Cortex of kidney (tissue), 1 donor: ENCODE measurements at places on chromosomes 7 and 10.

- no peak for DNase-seq
These were observed 9.4 kb downstream of the ARPC1B start for GRCh38 chr7:99383791-99384370.

DNA sequence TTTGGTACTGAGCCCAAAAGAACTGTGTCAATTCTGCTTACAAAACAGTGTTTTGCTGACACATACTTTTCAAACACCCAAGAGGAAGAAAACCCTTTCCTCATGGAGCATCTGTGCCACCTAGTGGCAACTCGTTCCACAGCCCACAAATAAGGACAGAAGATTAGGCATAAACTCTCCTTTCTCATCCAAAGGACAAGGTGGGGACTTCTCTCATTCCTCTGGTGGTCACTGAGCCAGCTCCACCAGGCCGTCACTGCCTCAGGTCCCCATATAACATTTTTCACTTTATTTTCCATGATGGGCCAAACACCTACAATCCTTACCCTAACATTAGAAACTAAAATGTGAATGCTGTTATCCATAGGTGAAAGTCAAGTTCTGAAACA, 76.9 kb downstream of the RNF216 start:
- no peak for DNase-seq

DNA sequence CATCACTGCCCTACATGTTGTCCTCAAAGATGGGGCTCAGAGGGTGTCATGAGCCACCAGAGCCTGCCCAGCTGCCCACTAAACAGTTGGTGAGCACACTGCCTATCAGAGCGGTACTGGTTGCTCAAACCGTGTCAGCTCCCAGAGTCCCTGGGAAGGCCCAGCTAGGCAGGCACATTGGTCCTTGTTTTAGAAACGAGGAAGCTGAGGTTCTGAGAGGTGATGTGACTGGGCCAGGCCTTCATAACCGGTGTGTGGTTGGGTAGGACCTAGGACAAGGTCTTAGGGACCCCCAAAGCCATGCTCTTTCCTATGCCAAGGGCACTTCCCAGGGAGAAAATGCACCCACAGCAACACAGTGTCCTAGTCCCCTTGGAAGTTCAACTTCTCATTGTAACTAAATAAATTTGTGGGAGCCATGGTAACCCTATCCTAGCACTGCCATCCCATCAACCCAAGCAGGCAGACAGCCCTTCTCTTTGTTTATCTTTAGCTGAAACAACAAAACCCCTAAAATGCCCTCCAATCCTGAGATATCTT, 174.7 kb upstream of the PDE1C start:
- no peak for DNase-seq

DNA sequence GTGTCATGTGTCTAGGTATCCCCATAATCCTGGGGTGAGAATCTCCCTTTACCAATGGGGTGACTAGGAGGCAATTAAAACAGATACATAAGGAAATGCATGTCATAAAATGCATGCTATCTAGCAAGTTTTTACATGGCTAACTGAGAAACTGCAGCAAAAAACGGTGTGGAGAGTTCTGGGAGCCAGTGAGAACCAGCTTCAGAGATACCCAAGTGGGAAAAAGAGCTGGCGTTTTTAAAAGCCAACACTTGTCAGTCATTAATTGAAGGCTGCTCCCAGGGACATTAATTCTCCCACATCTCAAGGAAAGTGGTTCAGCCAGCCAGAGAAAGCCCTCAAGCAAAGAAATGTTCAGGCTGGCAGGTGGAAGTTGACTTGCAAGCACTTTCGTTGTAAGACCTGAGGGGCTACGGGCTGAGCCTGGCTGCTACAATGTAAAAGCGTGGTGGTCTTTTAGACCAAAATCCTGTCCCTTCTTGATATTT, 28.1 kb downstream of the ST8SIA6 start:
- DNase-seq: no peak

GRCh38 chr10:102468683-102469082, 17.3 kb upstream of the C10orf95 start:
- DNase-seq: no peak

- no peak for DNase-seq
These were observed 339.8 kb downstream of the FRMD4A start for GRCh38 chr10:13990946-13991345.

- no peak for DNase-seq
These were observed 53.0 kb upstream of the HGF start for GRCh38 chr7:81822811-81823210.

DNA sequence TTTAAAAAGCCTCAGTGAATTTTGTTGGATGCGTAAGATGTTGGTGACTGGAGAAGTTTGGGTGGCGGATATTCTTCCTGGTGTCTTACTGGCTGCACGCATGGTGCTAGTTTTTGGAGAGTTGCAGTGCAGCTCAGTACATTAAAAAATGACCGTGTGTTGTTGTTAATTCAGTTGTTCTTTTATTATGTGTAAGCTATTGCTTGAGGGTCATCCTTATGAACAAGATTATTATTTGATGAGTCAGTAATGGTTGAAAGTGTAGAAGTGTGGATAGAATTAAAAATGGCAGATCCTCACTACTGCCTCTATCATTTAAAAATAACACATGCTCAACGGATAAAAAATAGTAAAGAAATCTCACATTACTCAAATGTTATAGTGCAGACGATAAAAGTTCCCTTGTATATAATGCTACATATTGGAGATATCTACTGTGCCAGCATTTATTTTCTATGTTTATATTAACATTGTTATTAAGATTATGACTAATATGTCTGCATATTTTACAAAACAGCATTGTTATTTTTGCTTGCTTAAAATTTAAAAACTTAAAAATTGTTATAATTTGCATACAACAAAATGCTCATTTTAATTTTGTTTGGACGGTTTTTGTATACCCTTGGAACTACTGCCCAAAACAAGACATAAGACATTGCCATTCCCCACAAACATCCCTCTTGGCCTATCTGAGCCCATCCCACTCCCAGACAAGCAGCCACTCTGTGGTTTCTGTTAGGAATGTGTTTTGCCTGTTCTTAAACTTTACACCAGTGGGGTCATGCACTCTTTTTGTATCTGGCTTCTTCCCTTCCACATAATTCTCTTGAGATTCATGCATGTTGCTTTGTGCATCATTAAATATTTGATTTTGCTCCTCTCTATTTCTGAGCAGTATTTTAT, 142.0 kb downstream of the DOCK1 start:
- no peak for DNase-seq

DNA sequence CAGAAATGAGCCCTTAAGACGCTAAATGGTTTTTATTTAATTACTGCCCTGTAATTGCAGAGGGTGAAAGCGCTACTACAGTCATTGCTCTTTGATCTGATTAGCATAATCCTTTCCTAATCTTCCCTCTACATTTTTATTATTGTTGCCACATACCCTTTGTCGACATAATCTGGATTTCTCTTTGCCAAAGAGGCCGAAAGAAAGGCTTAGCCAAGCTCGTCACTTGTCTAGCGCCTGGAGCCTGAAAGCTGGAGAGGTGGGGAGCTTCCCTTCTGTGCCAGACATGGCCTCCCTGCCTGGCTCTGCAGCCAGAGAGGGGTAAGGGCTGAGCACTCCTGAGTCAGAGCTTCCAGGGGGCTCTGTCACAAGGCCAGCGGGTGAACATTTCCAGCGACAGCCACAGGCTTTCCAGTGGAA, 145.9 kb downstream of the PRKAG2 start:
- DNase-seq: no peak

DNA sequence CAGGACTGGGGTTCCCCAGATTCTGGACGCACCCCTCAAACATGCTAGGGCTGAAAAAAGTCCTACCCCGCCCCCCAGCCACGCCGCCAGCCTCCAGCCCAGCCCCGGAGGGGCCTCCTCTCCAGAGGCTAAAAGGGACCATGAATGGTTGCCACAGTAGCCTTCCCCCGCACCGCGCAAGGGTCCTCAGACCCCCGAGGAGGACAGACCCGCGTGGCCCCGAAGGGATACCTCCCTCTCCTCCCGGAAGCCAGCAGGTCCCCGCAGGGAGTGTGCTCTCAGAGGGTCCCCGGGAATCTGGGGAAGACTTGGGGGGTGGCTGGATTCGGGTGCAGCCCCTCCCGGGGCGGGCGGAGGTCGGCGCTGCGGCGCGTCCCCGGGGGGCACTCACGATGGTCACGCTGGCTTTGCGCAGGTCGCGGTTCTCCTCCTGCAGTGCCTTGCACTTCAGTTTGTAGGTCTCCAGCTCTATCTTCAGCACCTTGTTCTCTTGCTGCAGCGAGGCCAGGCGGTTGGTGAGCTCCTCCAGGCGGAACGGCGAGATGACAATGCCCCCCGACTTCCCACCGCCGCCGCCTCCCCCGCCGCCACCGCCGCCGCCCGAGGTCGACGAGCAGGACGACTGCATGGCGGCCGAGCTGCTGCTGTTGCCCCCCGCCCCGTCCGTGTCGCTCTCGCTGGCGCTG, 482 bp downstream of the CCDC6 start:
- no peak for DNase-seq

DNA sequence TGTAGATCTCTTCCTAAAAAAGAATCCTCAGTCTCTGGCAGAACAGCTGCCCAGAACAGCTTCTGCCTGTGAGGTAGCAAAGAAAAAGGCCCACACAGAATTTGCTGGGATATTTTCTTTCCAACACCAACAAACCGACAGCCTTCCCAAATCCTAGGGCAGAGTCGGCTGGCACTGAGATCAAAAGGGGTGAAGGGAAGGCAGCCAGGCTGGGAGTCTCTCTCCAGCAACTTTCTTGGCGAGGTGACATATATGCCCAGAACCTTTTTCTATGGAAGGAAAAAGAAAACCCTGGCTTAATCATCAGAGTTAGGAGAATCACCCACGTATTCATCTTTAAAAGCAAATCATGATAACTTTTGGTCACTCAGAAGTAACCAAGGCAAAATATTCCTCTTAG, 279.6 kb downstream of the DNAJB6 start:
- no peak for DNase-seq

- no peak for DNase-seq
These were observed 5.7 kb downstream of the DNAH11 start for GRCh38 chr7:21548491-21548890.

DNA sequence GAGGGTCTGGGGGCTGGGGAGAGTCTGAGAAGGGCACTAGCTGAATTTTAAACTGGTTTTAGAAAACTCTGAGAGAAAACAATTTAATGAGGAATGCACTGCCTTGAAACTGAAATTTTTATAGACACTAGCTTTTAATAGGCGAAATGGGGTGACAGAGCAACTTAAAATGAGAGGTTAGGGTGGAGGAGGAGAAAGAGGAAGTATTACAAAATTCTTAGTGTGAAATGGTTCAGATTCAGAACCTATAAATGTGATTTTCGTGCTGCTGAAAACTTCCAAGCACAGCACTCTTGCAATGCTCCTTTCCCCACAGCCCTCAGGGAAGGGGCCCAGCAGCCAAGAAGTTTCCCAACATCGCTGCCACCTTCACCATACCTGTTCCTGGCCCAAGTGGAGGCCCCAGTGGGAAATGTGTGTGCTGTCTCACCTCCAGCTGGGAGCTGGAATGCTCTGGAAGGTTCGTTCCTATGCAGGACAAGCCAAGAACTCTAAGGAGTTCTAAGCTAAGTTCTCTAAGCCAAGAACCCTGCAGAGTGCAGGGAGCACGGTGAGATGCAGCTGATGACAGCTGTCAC, 60.0 kb downstream of the ATXN7L1 start:
- DNase-seq: no peak

GRCh38 chr10:123517426-123517825, 148.7 kb upstream of the GPR26 start:
- no peak for DNase-seq

DNA sequence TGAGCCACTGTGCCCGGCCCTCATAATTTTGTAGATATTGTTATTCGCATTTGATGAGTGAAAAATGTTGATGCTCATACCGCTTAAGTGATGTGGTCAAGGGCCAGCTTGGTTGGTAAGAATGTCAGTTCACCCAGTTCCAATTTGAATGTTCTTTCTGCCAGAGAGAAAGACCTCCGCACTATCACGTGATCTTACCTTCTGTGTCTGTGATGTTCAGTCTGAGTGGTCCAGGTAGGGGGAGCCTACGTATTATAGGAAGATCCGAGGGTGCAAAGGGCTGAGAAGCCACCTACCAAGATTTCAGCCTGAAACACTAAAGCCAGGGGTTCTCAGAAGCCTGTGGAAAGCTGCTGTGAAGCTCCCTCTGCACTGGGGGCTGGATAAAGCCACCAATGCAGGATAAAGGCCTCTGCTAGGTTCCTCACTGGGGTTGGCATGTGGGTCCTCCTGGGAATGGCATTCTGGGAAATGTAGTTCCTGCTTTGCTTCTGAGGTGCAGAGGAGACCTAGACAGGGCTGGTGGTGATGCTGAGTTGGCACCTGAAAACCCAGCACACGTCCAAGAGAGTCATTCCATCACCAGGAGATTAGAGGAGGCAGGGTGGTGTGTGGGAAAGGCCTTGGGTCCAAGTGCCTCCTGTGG, 64.7 kb upstream of the AOAH start:
- no peak for DNase-seq

DNA sequence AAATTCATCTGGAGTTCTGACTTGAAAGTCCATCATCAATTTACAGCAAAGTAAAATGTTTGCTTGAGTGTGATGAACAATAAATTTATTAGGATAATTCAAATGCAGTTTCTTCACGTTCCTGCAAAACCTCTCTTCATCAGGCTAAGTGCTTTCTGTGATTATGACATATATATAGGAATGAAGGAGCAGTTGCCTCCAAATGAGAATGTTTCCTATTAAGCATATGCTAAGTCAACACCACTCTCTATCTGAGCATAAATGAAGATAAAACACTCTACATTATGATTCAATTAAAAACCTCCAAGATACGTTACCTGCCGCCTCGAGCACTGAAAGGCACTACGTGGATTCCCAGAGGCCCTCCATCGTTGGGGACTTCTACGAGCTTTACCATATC, 416.1 kb downstream of the PARD3 start:
- no peak for DNase-seq

- DNase-seq: no peak
These were observed 24.5 kb upstream of the KLF14 start for GRCh38 chr7:130758429-130759056.

- DNase-seq: no peak
These were observed 96.2 kb downstream of the ADD3 start for GRCh38 chr10:110103921-110104461.

DNA sequence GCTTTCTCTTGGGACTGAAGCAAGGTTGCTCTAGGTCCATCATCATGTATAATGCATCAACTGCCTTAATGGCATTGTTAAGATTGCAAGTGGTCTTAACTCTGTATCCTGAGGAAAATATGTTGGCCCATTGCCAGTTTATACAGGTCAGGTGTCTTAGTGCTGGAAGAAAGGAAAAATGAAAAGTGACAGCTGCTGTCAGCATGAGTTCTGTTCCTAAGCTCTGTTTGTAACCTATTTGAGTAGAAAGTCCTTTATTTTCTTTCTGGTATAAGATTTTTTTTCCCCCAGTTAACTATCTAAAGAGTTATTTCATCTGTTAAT, 127.2 kb downstream of the SRI start:
- no peak for DNase-seq
